ENCODE measurements at places on chromosomes 16 and 17.

- no peak for DNase-seq
Observed at GRCh38 chr17:41762841-41763240, 23.7 kb downstream of the JUP start.

GRCh38 chr17:48545022-48545375 is at the start of gene HOXB2:
Gene HOXB2 (minus strand): TSS chr17:48545109. CDS start chr17:48544911, 198 bp downstream.
- DNase-seq = no peak

DNA sequence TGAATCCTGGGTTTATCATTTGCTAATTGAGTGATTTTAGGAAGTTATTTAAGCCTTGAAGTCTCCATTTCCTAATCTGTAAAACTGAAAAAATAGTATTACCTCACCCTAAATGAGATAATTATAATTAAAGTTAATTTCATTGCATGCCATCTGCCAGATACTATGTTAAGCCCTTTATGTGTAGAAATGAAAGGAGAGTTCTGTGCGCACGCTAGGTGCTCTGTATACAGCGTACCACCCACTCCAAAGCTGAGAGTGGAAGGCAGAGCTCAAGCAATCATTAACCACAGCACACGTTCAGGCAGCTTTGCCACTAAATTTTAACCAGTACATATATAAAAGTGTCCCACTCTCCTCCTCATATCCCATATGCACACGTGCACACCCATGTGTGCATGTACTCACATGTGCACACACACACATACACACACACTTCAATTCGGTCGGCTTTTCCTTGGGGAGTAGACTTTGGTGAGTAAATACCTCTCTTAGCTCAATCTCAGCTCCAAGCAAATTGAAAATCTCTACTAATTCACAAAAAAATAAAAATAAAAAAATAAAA is 204.8 kb downstream of the GRIN2A start:
- no peak for DNase-seq

GRCh38 chr16:7124701-7125100 is 207.9 kb upstream of the RBFOX1 start:
- no peak for DNase-seq

GRCh38 chr17:32833076-32833475 is 43.8 kb downstream of the MYO1D start:
- no peak for DNase-seq

DNA sequence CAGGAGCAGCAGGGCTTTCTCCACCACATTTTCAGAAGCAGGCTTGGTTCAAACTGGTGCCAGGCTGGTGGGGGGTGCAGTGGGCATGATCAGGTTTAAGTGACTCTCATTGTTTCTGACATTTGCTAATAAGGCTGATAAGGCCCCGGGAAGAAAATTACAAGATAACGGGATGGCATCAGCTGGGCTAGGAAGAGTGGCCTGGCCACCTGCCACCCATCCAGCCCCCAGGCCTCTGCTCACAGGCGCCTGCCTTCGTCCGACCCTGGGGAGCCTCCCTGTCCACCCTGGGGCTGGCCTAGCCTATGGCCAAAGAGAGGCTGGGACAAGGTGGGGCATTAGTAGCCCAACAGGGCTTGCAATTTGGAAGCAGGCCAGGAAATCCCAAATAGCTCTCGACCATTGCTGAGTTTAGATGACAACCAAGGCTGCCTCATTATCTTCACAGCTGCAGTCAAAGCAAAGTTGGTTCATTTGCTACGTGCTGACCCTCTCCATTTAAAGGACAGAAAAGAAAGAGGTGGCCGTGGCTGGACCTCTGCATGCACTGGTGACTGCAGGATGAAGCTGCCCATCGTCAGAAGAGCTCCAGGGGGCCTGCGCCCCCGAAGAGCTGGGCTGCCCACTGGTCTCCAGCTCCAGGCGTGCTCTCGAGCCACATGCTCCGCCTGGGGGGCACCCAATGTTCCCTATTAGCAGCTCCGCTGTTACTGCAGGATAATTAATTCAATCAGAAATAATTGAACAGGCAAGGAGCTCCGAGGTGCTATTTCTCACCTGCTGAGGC is 44.9 kb downstream of the PEMT start:
- DNase-seq = no peak

DNA sequence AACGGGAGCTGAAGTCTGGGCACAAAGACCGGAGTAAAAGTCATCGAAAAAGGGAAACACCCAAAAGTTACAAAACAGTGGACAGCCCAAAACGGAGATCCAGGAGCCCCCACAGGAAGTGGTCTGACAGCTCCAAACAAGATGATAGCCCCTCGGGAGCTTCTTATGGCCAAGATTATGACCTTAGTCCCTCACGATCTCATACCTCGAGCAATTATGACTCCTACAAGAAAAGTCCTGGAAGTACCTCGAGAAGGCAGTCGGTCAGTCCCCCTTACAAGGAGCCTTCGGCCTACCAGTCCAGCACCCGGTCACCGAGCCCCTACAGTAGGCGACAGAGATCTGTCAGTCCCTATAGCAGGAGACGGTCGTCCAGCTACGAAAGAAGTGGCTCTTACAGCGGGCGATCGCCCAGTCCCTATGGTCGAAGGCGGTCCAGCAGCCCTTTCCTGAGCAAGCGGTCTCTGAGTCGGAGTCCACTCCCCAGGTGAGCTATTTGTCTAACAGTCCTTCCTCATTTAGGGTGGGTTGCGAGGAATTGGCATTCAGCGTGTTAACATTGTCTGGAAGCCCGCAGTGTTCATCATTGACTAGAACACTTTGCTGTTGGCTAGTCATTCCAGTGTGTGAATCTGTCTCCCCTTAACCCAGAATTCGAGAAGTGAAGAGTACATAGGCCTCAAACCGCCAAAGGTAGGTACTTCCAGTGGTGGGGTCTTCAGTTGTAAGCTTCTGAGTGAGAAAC is 1.5 kb downstream of the CDK12 start:
- DNase-seq = no peak

DNA sequence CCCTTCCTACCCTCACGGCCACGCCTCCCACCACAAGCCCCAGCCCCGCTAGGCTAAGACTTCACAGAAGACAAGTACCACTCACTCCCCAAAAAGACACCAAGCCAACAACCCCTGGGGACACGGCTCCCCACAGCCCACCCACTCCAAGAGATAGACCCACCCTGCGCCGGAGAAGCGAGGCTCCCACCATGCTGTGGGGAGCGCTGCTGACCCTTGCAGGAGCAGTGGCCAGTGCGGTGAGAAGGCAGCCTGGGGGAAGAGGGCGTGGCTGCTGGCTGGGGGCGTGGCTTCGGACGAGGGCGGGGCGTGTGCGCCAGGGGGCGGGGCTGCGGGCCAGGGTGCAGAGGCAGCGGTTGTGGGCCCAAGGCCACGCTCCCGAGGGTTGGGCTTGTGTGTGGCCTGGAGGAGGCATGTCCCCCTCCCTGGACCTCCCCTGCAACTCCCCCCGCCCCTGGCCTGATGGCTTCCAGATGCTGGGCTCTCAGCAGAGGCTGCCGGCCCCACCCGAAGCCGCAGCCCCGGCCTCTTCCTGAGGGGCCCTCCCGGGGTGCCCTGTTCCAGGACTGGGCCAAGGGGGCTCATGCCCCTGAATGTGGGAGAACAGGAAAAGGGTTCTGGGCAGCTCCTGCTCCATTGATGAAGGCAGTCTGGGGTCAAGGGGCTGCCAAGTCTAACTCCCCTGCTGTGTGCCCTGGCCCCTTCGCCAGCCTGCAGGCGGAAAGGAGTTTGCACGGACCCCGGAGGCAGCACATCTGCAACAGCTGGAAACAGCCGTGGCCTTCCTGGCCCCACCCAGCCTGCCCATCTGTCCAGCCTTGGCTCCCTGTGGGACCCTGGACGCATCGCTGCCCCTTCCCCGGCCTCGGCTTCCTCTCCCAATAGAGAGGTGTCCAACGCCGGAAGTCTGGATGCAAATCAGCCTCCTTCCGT is 9.1 kb downstream of the TFAP4 start:
- no peak for DNase-seq

- no peak for DNase-seq
Observed at GRCh38 chr16:89716916-89717687, 3.6 kb downstream of the VPS9D1 start.

All from coronary artery (tissue), 2 donors.